ENCODE measurements at places on chromosomes 3 and 15.

GRCh38 chr15:69532066-69532465 is 79.4 kb downstream of the RPLP1 start:
- no peak for DNase-seq

- DNase-seq = no peak
Observed at GRCh38 chr15:45111390-45112142, 2.4 kb downstream of the DUOX2 start.

DNA sequence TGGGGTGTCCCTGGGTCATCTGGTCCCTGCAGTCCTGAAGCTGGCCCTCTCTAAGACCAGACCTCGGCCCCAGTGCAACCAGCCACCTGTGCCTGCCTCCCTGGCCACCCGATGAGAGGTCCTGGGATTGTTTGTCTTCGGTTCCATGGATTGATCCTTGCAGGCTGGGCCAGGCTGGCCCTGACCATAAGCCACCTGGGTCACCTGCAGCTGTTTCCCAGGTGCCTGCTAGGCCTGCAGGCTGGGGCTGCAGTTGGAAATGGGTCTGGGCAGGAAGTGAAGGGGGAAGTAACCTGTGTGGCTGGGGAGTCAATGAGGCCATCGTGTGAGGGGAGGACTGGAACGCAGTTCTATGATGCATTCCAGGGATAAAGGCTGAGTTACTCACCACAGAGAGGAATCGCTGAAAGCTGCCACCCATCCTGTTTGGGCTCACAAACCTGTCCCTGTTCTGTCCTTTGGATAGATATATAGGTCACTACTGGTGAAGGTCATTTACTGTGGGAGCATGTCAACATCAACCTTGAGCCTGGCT is 30.9 kb upstream of the VPS8 start:
- DNase-seq = no peak

DNA sequence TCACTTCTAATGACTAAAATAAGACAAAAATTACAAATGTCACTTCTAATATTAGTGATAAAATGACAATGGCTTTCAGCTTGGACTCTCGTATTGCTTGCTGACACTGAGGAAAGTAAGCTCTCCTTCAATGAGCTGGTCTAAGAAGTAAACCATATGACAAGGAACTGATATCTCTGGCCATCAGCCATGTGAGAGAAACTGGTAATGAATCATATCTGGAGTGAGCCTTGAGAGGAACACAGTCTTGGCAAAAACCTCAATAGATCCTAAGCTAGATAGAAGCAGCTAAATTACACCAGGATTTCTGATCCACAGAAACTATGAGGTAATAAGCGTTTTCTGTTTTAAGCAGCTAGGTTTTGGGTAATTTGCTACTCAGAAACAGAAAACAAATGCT is 1575.1 kb downstream of the OTOL1 start:
- no peak for DNase-seq

- no peak for DNase-seq
Observed at GRCh38 chr15:99343208-99343607, 91.9 kb downstream of the LRRC28 start.

DNA sequence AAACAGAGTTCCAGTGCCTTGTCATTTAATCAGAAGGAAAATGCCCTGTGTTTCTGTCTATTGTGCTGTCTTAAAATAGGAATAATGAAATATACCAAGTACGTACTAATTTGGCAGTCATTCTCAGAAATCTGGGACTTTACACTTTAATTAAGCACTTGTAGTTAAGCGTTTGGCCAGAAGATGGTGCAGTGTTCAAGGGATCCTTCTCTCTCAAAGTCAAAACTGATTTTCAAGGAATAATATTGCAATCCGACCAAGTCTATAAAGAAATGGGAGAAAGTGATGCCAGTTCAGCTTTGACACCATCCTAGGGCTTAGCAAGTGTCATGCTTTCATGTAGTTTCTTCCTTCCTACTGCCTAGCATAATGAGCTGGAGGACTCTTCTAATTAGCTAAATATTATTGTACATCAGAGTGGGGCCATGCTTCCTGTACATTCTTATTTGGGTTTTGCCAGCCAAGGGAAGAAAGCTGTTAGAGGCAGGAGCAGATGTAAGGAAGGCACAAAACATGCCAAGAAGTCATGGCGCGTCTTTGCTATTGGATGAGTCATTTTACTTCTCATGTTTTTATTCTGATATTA is 64.8 kb downstream of the SAMMSON start:
- peak; percentile 2 for DNase-seq

GRCh38 chr3:13045904-13046568 is 27.2 kb downstream of the IQSEC1 start:
- no peak for DNase-seq

DNA sequence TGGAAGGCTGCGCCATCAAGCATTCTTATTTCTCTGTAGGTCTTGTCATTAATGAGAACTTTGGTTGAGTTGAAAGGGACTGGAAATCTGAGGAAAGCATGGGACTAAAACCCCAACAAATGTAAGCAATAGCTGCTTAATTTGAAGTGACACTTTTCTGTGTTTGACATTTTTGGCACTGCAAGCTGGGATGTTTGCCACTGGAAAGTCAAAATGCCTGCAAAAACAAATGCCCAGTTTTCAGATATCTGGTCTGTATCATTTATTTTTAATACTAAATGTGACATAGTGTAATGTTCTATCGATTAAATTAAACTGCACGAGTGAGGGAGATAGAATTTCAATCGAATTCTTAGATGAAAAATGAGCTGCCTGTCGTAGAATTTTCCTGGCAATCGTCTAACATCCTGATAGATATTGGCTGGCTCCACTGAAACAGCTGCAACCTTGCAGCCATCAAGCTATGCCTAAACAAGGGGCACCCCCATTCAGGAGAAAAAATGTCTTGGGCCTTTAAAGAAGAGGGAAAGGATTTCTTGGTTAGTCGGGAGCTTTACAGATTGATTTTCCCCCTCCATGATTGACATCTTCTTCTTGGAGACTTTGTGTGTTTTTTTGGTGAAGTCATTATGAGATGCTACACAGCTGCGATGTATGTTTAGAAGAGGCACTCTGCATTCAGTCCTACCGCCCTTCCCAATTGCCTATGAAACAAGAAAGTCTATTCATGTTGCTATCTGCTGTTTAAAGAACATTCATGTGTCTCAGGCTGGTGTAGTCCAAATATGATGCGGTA is 316.7 kb upstream of the TBL1XR1 start:
- DNase-seq = no peak

GRCh38 chr3:61894988-61895935 is 333.9 kb downstream of the PTPRG start:
- DNase-seq = peak; percentile 14

DNA sequence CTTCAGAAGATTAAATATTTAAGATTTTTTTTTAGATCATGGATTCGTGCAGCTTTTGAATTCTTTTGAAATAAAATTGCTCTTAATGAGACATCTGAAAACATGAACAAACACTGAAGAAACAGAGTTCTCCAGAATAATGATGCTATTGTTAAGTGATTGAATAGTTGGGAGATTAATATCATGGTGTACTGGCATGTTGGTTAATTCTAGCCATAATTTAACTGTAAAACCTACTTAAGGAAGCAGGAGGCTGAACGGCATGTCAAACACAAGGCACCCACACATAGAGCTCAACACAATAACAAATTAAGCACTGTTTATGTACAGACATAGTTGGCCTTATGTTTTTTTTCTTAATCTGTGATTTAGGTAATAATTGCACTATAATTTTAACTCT is 185.6 kb downstream of the RBMS3 start:
- no peak for DNase-seq

- no peak for DNase-seq
Observed at GRCh38 chr15:38035701-38036100, 101.3 kb downstream of the TMCO5A start.

DNA sequence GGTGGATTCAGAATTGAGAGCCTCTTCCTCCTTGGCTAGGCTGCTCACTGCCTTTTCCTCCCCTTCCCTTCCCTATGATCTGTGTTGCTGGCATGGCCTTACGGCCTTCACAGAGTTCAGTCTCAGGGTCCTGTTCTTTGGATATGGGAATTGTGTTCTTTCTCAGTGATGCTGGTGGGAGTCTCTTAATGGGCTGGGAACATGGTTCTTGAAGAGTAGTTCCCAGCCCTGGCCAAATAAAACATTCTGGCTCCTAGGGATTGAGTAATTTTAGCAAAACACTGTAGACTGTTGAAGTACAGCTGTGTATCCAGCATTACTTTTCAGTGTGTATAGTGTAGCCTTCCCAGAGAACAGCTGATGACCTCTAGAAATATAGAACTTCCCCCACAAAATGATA is 22.6 kb upstream of the FILIP1L start:
- no peak for DNase-seq

DNA sequence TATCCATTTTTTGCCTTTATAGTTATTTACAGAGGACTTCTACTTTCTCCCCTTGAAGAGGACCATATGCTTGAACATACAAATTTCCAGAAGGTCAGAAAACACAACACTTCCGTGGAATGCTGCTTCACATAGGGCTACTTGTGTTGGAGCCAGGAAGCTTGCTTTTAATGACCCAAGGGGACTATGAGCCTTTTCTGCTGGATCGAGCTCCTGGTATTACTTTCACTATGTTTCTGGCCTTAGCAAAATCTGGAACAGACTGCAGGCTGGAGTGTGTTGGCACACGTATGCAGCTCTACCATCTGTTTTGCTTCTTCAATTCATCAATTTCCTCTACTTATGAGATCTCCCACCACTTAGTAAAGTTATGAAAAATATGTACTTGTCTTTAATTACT is 69.3 kb upstream of the CBLB start:
- DNase-seq = no peak

GRCh38 chr3:182979674-182980191 is 605 bp downstream of the DCUN1D1 start:
- DNase-seq = peak; percentile 12

DNA sequence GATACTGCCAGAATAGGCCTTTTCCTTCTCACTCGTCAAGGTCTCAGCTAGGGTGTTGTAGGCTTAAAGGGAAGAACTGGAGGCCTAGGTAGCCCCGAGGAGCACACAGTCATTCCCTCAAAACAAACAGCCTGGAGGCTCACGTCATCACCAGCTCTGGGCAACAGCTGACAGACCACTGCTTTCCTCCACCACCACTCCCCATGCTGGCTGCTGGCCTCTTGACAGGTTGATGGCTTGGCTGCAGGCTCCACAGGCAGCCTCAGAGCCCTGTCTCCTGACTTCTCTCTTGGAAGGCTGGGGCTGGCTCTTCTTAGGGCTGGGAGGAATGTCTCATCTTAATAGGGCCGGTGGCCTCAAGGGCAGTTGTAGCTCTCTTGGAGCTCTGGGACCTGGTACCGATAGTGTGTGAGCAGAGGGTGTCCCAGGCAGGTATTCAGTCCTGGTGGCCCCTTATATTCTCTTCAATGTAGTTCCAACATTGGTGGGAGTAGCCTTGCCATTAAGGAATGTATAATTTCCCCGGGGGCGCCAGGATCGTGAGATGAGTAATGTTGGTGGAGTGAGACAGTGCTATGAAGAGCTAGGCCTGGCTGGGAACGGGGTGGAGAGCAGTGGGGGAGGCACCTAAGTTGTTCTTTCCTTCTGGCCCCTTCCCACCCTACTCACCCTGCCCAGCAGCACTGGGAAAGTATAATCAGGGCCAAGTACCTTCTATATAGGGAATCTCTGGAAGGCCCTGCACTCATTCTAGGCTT is 6.1 kb upstream of the AP2M1 start:
- no peak for DNase-seq

DNA sequence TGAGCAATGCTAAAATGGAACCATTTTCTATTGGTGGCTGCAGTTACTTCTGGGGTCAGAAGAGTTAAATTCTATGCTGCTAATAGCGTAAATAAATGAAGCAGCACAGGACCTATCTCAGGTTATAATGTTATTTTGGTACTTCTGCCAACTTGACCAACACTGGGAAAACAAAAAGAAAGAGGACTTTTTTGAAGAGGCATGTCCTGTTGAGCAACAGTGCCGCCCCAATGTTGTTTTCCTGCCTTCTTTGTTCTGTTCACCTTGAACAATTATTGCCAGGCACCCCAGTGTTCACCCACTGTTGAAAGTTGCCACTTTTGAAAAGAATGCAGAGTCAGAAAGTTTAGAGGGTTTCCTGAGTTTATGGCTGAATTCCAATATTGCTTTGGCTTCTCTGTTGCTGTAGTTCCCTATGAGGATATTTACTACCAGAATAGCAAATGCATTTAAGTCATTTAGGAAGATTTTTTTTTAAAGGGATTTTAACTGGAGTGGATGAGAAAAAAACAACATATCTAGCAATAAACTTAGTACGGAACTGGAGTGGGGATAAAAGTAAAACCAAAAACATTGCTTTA is 679.0 kb upstream of the DPPA4 start:
- DNase-seq = no peak

DNA sequence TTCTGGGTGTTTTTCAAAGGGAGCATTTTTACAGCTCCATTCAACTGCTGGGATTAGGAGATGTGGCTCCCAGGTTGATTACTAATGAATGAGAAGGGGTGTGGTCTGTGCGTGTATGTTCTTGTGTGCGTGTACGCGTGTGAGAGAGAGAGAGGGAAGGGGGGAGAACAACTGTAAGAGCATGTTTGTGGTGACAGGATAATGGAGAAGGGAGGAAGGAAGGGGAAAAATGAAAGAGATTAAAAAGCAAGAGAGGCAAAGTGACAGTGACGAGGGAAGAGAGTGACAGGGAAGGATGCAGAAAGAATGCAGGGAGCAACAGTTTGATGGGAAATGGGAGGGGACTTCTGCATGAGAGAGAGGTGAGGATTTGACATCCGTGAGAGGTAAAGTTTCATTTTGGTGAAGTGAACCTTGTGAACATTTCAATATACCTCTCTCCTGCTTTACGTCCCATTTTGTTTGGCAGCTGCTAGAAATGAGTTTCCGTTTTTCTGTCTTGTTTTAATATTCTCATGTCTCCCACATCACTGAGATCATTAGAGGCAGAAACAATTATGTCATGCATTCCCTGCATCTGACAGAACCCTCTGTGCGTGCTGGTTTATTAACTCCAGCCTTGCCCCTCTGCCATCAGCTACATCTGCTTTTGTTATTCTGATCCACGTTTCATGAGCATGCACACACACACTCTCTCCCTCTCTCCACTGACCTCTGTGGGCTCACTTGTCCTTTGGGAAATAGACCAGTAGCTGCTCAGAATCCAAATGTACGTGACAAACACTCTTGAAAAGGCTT is 161.6 kb downstream of the GAP43 start:
- DNase-seq = no peak

GRCh38 chr3:150130404-150131100 is 159.9 kb upstream of the PFN2 start:
- DNase-seq = no peak

Measured in activated CD4-positive, alpha-beta T cell treated with anti-CD3 and anti-CD28 coated beads for 24 hours (primary cell).